ENCODE measurements at places on chromosomes 12 and 14.

DNA sequence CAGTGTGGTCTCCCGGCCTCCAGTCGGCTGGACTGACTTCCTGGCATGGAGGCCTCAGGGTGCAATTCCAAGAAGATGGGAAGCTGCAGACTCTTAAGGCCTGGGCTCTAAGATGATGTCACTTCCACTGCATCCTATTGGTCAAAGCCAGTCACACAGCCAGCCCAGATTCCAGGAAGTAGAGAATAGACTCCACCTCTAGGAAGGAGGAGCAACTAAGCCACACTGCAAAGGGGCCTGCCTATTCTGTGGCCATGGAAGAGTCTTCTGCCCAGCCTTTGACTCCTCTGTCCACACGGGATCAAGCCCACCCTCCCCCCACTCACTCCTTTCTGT lies 103.9 kb upstream of the RFLNA start:
- DNase-seq = no peak

- no peak for DNase-seq
Observed at GRCh38 chr14:98456231-98456630, 815.8 kb downstream of the BCL11B start.

- DNase-seq = no peak
Observed at GRCh38 chr12:46374711-46375110, 2.1 kb upstream of the SLC38A2 start.

GRCh38 chr12:95218150-95219133 lies 835 bp downstream of the VEZT start:
- peak; percentile 31 for DNase-seq

DNA sequence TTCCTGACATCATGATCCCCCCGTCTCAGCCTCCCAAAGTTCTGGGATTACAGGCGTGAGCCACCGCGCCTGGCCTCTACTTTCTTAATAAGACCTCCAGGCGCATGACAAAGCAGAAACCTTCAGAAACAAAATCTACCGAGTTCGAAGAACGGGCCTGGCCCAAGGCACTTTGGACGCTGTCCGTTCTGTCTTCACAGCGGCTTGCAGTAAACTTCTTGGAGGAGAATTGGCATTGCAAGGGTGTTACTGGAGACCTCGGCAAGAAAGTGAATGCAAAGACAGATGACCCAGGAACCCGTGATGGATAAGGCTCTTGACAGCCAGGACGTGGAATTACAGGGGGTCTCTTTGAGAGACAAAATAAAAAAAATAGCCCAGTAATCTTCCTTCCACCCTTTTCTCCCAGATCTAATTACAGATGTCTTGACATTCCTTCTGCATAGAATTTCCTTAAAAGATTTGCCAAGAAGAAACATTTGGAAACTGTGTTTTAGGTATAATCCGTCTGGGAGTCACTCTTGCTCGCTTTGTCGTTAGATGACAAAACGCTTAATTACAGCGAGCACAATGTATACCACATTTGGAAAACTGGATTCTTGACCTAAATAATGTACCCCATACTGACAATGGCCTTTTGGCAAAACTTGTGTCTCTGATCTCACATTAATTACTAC lies 83.2 kb upstream of the TBX3 start:
- DNase-seq = no peak

DNA sequence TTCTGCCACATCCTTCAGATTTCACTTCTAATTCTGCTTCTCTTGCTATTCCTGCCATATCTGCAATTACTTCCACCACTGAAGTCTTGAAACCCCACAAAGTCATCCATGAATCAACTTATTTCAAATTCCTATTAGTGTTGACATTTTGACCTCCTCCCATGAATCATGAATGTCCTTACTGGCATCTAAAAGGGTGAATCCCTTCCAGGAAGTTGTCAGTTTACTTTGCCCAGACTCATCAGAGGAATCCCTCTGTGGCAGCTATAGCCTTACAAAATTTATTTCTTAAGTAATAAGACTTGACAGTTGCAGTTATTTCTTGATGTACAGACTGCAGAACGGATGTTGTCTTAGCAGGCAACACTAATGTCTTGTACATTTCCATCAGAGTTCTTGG lies 162.9 kb downstream of the PCNX1 start:
- DNase-seq = no peak

- no peak for DNase-seq
Observed at GRCh38 chr14:63203015-63203414, 1.2 kb upstream of the RHOJ start.

DNA sequence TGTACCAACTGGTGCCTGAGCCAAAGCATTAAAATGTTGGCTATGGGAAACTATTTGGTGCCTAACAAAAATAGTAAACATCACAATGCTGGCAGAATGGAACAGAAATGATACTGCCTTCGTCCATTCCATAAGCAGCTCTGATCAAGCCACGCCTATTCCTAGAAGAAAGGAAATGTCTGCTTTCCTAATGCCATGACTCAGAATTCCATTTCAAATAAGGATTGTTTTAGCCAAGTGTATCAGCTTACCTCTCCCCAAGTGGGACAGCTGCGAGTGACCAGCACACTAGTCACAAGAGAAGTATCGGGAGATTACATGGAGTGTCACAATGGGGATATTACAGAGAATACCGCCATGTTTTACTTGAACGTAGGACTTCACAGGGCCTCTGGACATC lies 38.7 kb downstream of the GLT8D2 start:
- DNase-seq = peak; percentile 67

- peak; percentile 54 for DNase-seq
Observed at GRCh38 chr12:56631790-56632700, 1.9 kb upstream of the BAZ2A start.

Data from fibroblast of villous mesenchyme (primary cell).